ENCODE measurements at places on chromosomes 6 and 20. TPM values are rescaled to one million over a fixed set of nuclear protein-coding genes. Genes with fewer than 3 reads are reported as not detected.

Gene CTAGE9
- not detected for total RNA-seq

Gene NOX3
- not detected for total RNA-seq

- H3K4me3 ChIP-seq, result no peak overlapping the region
- H3K27ac ChIP-seq, result no peak overlapping the region
- H3K36me3 ChIP-seq, result no peaks in the 10 kb centered on the region
- no peaks in the 10 kb centered on the region for H3K27me3 ChIP-seq
- no peaks in the 10 kb centered on the region for H3K4me1 ChIP-seq
- DNase-seq, result no peak
Measured at GRCh38 chr20:37877832-37878772, 24.8 kb upstream of the VSTM2L start.

DNA sequence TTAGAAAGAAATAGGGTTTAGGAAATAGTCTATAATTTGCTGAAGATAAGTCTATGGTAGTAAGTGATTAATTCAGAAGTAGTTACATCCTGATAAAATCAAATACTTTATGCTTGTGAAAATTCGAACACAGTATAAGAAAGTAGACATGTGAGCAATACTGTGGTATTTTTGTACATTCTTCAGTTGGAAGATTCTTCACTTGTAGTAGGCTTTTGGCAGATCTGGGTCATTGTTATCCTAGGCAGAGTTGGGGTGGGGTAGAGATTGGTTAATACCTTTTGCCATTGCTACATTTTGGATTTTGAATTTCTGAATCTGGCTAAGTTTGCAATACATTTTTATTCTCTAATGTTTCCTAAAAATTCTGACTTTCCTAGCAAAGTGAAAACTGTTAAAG, 197.5 kb downstream of the BCKDHB start:
- no peaks in the 10 kb centered on the region for H3K4me1 ChIP-seq
- no peaks in the 10 kb centered on the region for H3K36me3 ChIP-seq
- DNase-seq, result no peak
- no peak overlapping the region for H3K4me3 ChIP-seq
- H3K27me3 ChIP-seq, result no peaks in the 10 kb centered on the region

DNA sequence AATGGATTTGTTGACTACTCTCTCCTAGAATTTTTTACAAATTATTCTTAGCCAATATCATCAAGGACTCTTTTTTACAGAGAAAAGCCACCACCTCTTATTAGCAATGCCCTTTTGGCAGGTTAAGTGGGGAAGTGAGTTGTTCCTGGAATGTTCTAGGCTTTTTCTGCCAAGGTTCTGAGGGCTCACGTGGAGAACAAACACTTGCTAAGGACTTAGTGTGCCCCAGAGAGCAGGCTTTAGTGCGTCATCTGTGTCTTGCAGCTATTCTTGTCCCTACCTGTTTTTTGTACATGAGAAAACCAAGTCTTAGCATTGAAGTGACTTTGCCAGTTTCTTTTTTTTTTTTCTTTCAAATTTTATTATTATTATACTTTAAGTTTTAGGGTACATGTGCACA, 33.5 kb downstream of the CFAP61 start:
- no peak overlapping the region for H3K4me3 ChIP-seq
- H3K36me3 ChIP-seq, result no peaks in the 10 kb centered on the region
- no peaks in the 10 kb centered on the region for H3K4me1 ChIP-seq
- no peak for DNase-seq

Gene LINC00237
- not detected for total RNA-seq

Gene ACOT8
- total RNA-seq, result 54.6 TPM

- no peaks in the 10 kb centered on the region for H3K36me3 ChIP-seq
- no peak for DNase-seq
- no peaks in the 10 kb centered on the region for H3K27me3 ChIP-seq
- H3K4me3 ChIP-seq, result no peak overlapping the region
Measured at GRCh38 chr20:36467076-36467999, 74.0 kb upstream of the MYL9 start.

GRCh38 chr6:159682810-159683209, 10.2 kb downstream of the SOD2 start:
- H3K36me3 ChIP-seq, result peaks cover 4% of the 10 kb centered on the region
- no peak for DNase-seq
- no peaks in the 10 kb centered on the region for H3K4me1 ChIP-seq
- no peak overlapping the region for H3K4me3 ChIP-seq
- peak overlapping the region; percentile 36 for H3K27ac ChIP-seq

DNA sequence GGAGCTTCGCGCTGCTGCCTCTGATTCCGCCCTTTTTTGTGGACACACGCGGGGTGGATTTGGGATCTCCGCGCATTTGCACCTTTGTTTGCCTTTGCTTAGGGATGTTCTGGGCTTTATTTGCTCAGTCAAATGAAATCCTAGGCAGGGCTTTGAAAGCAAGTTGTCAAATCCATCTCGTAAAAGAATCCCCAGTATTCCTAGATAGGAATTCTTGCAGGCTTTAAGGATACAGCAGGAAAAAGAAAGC, 453 bp downstream of the CEP57L1 start:
- no peaks in the 10 kb centered on the region for H3K36me3 ChIP-seq
- no peaks in the 10 kb centered on the region for H3K27me3 ChIP-seq
- H3K4me3 ChIP-seq, result peak overlapping the region; percentile 76
- H3K4me1 ChIP-seq, result peaks cover 16% of the 10 kb centered on the region

Gene ZSCAN9
- 11.9 TPM for total RNA-seq

Gene RAET1G
- total RNA-seq, result 1.5 TPM

DNA sequence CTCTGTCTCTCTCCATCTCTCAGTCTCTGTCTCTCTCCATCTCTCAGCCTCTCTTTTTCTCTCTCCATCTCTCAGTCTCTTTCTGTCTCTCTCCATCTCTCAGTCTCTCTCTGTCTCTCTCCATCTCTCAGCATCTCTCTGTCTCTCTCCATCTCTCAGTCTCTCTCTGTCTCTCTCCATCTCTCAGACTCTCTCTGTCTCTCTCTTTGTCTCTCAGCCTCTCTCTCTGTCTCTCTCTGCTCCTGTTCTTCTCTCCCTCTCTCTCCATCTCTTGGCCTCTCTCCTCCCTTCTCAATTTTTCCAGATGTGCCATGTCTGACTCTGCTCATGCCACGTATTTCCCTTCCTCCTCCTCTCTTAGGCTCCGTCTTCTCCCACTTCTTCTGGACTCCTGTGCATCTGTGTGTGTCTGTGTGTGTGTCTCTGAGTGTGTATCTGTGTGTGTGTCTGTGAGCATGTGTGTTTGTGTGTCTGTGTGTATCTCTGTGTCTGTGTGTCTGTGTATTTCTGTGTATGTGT, 72.7 kb downstream of the SRC start:
- no peak for DNase-seq
- peaks cover 6% of the 10 kb centered on the region for H3K4me1 ChIP-seq
- H3K4me3 ChIP-seq, result no peak overlapping the region
- H3K27ac ChIP-seq, result no peak overlapping the region
- H3K36me3 ChIP-seq, result no peaks in the 10 kb centered on the region

Gene DEFB124
- not detected for total RNA-seq

Gene ZC2HC1B
- total RNA-seq, result not detected

DNA sequence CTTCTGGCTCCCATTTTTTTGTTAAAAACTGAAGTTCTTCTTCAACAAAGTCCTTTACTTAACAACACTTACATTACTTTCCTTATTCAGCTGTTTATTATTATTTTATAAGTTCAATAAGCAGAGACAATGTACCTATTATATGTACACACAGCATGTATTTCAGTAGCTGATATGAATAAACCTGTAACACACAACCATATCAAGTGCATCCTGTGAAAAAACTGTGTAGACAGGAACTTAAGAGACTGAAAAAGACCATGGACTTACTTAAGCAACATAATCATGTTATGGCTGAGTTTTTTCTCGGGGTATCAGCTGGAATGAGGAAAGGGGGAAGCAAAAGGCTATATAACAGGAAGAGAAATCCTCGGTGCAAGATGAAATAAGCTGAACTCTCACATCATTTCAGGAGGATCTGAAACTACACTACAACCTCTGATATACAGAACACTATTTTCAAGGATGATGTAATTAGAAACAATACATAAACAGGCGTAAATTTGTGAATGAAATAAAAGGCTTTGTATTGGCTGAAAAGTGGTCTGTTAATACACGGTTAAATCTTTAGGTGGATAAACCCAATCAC, 70.9 kb downstream of the REV3L start:
- H3K4me1 ChIP-seq, result no peaks in the 10 kb centered on the region
- peaks cover 43% of the 10 kb centered on the region for H3K36me3 ChIP-seq

- no peaks in the 10 kb centered on the region for H3K4me1 ChIP-seq
- H3K36me3 ChIP-seq, result no peaks in the 10 kb centered on the region
- no peak overlapping the region for H3K4me3 ChIP-seq
- no peak for DNase-seq
- H3K27me3 ChIP-seq, result no peaks in the 10 kb centered on the region
Measured at GRCh38 chr6:169085466-169085865, 168.2 kb downstream of the THBS2 start.

Gene MYB
- 0.63 TPM for total RNA-seq

Gene TPBG
- 12.3 TPM for total RNA-seq

GRCh38 chr20:34045294-34045693, 51.6 kb downstream of the RALY start:
- H3K27ac ChIP-seq, result no peak overlapping the region
- no peaks in the 10 kb centered on the region for H3K36me3 ChIP-seq
- no peak overlapping the region for H3K4me3 ChIP-seq
- H3K27me3 ChIP-seq, result no peaks in the 10 kb centered on the region
- peaks cover 81% of the 10 kb centered on the region for H3K4me1 ChIP-seq

DNA sequence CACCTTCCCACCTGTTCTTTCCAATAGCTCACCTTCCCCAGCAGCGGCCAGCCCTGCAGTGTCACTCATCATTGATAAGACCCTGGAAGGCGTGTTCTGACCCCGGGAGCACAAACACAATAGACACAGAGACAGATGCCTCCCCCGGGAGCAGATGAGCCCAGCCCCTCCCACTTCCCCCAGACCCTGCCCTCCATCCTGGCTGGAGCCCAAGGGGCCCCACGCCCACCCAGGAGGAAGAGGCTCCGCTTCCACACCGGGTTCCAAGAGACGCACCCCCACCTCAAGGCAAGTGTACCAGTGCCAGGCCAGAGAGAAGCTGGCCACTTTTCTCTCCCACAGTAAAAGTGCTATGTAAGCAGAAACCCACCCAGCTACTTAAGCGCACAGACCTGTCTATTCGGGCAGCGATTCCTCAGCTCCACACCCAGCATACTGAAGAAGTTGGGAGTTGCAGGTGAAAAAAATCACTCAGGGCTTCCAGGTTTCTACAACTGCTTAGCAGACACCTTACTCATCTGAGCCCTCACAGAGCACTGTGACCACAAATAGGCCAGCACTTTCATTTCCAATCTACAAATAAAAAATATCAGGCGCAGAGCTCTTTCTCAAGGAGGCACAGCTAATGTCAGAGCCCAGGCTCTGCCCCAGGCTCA, 93.4 kb upstream of the NXT1 start:
- no peak for DNase-seq
- H3K4me3 ChIP-seq, result no peak overlapping the region
- H3K4me1 ChIP-seq, result peaks cover 18% of the 10 kb centered on the region
- H3K27me3 ChIP-seq, result no peaks in the 10 kb centered on the region

DNA sequence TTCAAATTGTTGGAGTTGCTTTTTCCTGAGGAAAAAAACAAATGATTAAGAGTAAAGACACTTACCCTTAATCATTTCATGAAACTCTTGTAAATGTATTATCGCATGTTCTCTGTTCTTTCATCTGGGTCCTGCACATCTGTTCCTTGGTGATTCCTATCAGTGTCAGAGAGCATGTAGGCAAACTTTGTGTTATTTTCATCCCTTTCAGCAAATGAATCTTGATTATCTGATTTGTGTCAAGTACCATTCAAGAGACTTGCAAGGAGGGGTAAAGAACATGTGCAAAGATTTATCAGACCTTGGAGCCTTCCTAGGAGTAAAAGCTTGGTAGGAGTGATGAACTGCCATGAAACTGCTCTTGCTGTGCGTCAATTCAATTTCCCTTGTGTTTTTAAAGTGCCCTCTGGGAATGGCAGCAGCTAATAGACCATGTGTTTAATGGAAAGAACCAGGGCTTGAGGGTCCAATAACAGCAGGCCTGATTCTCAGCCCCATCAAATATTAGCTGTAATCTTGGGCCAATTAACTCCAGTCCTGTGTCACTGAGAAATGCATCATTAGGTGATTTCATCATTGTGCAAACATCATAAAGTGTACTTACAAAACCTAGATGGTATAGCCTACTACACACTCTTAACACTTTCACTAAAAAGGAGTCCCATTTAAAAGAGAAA, 118.9 kb upstream of the CEP85L start:
- no peaks in the 10 kb centered on the region for H3K36me3 ChIP-seq
- H3K27ac ChIP-seq, result no peak overlapping the region
- H3K4me1 ChIP-seq, result peaks cover 6% of the 10 kb centered on the region
- DNase-seq, result no peak

Gene DDX27
- 24.5 TPM for total RNA-seq

GRCh38 chr6:36807750-36808149, 31.5 kb downstream of the CPNE5 start:
- H3K27me3 ChIP-seq, result no peaks in the 10 kb centered on the region
- no peak overlapping the region for H3K27ac ChIP-seq
- H3K36me3 ChIP-seq, result no peaks in the 10 kb centered on the region
- no peak overlapping the region for H3K4me3 ChIP-seq
- H3K4me1 ChIP-seq, result no peaks in the 10 kb centered on the region

- no peaks in the 10 kb centered on the region for H3K36me3 ChIP-seq
- H3K27ac ChIP-seq, result peak overlapping the region; percentile 70
- DNase-seq, result peak; percentile 85
- H3K27me3 ChIP-seq, result no peaks in the 10 kb centered on the region
Measured at GRCh38 chr6:2196079-2196679, 49.2 kb downstream of the GMDS start.

GRCh38 chr6:7129360-7129759, 21.6 kb downstream of the RREB1 start:
- H3K36me3 ChIP-seq, result peaks cover 7% of the 10 kb centered on the region
- no peak overlapping the region for H3K4me3 ChIP-seq
- no peak for DNase-seq
- H3K27ac ChIP-seq, result no peak overlapping the region
- no peaks in the 10 kb centered on the region for H3K4me1 ChIP-seq
- no peaks in the 10 kb centered on the region for H3K27me3 ChIP-seq

Gene DNAH8
- not detected for total RNA-seq

GRCh38 chr20:3203315-3204123, 963 bp downstream of the DDRGK1 start:
- no peaks in the 10 kb centered on the region for H3K36me3 ChIP-seq
- DNase-seq, result no peak

DNA sequence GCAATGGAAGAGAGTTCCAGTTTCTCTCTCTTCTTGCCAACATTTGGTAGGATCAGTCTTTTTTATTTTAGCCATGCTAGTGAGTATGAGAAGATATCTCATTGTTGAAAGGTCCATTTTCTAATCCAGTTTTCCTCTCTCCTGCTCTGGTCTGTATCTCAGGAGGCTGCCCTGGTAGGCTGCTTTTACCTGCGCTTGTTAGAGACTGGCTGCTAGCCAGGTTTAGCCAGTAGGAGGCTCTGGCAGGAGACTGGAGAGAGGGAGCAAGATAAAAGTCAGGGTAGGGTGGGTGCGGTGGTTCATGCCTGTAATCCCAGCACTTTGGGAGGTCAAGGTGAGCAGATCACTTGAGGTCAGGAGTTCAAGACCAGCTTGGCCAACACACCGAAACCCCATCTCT, 68.6 kb upstream of the FOXP4 start:
- H3K36me3 ChIP-seq, result no peaks in the 10 kb centered on the region
- no peak for DNase-seq
- H3K4me3 ChIP-seq, result no peak overlapping the region
- no peaks in the 10 kb centered on the region for H3K4me1 ChIP-seq
- peaks cover 8% of the 10 kb centered on the region for H3K27me3 ChIP-seq
